Glutamatergic neuron (in vitro differentiated cells): ENCODE measurements at places on chromosomes 11 and 22.

DNA sequence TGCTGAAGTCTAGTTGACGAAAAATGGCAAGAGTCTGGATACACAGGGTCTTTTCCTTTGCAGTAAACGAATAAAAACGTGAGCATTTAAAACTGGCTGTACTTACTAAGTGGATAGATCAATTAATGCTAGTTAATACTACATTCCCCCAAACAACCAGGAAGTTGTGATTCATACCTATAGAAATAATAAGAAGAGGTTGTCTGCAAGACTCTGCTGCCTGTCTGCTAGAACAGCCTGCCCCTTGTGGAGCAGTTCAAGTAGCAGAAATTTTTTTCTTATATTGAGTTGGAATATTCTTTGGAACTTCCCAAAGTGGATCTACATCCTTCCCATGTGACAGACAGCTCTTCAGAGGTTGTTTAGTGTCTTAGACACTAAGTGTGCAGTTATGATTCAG lies 86.8 kb downstream of the TEAD1 start:
- DNase-seq, result no peak

GRCh38 chr11:6030708-6031405 lies at the start of gene OR56A1:
Gene OR56A1 (minus strand): TSS chr11:6030758. CDS start chr11:6027692, 3,066 bp downstream.
- DNase-seq, result no peak

DNA sequence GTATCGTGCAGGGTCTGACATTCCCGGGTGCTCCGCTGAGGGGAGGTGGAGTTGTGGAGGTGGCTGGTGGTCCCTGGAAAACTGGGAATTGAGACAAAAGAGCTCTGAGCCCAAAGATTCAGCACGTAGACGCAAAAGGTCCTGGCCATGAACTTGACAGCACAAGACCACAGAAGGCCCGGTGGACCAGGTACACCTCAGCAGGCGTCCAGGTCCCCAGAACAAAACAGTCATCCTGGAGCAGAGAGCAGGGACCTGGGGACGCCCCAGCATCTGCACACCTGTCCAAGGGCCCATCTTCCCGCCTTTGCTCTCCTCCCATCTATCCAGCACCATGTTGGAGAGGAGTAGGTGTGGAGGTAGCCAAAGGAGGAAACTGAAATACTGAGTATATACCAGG lies 13.8 kb upstream of the MB start:
- DNase-seq, result no peak

GRCh38 chr11:44037658-44037998 lies 10.2 kb upstream of the ACCSL start:
- DNase-seq, result no peak

GRCh38 chr11:108698844-108699642 lies 34.2 kb downstream of the DDX10 start:
- DNase-seq, result no peak

DNA sequence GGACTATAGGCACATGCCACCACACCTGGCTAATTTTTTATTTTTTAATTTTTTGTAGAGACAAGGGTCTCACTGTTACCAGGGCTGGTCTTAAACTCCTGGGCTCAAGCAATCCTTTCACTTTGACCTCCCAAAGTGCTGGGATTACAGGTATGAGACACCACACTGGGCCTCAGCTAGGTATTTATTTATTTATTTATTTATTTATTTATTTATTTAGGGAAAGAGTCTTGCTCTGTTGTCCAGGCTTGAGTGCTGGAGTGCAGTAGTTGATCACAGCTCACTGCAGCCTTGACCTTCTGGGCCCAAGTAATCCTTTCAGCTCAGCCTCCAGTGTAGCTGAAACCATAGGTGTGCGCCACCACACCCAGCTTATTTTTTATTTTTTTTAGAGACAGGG lies 43.2 kb downstream of the HORMAD2 start:
- DNase-seq, result no peak

DNA sequence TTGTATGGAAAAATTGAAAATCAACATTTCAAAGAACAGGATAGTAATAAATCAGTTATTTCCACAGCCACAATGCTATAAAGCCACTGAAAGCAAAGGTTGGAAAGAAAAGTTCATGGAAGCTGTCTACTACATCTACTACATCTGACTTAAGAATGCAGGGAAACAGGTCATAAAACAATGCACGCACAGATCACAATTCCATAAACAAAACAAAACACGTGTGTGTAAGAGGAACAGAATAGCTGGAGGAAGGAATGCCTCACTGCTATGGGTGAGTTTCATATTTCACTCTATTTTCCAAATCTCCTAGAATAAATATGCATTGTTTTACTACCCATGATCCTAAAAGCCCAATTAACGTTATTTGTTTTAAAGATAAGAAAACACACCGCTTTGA lies 66.3 kb downstream of the NCAPD3 start:
- no peak for DNase-seq

DNA sequence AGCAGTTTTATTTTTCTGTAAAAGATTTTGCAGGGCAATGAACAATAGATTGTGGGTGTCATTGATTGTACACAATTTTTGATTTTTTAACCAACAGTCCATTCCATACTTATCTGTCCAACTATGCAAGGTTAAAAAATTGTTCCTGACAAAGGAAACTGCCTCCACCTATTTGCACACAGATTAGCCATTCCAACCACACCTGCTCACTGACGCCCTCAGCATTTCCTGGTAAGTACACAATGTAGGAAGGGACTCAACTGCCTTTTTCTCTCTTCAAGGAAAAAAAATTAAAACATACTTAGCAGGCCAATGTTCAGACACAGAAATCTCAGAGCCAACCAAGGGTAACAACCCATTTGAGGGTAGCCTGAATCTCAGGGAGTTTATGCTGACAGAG lies 4.3 kb upstream of the FUT4 start:
- no peak for DNase-seq

GRCh38 chr22:26141831-26142230 lies 27.4 kb upstream of the SEZ6L start:
- DNase-seq, result no peak

- DNase-seq, result no peak
Measured at GRCh38 chr11:36874291-36874690, 276.3 kb upstream of the RAG2 start.

DNA sequence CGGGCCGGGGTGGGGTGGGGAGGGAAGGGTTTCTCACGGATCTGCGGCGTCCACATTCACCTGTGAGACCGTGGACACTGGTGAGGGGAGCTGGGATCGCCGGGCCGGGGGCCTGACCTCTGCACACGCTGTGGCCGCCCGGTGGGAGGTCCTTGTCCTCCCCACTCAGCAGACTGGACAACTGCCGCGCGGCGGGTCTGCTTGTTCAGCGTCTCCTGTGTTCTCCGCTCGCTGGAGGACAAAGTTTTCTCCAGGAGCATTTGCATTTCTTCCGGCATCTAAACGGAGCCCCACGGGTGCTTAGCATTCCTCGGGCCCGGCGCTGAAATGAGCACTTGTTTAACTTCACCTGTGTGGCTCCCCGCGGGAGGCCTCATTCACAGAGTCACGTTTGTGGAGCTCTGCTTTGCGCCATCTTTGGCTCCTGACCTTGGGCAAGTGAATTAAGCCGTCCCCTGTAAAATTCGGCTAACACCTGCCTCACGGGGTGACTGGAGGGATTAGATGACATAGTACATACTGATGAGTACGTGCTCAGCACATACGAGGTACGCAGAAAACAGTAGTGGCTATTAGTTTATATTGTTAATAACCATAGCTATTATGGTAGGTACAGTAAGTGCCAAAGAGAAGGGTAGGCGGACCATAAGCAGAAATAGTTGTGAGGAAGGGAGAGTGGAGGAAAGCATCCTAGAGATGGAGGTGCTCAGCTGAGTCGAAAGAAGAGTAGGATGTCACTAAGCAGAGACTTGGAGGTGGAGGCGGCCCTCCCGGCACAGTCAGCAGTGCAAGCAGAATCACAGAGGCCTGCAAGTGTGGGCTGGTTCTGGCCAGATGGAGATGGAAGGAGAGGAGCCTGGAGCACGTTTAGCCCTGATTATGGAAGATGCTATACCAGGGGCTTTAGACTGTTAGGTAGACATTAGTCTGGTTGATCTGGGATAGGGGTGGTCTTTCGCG lies 885 bp downstream of the TRMU start:
- DNase-seq, result peak; percentile 47

GRCh38 chr11:124276081-124276480 lies 19.9 kb downstream of the OR8G5 start:
- no peak for DNase-seq

DNA sequence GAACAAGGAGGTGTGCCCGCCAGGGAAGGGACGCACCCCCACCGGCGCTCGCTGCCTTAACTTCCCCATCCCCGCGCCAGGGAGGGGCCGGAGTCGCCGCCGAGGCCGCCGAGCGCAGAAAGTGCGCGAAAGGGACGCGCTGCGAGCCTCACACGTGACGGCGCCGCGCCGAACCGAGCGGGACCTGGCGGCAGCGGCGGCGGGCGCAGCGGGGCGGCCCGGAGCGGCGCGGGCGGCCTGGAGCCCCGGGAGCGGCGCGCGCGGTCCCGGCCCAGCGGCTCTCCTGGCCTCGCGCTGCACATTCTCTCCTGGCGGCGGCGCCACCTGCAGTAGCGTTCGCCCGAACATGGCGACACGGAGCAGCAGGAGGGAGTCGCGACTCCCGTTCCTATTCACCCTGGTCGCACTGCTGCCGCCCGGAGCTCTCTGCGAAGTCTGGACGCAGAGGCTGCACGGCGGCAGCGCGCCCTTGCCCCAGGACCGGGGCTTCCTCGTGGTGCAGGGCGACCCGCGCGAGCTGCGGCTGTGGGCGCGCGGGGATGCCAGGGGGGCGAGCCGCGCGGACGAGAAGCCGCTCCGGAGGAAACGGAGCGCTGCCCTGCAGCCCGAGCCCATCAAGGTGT lies at the start of gene SORL1:
Gene SORL1, plus strand, starts transcription at position 329 of the 623 bp plus-strand sequence. Its CDS starts 18 bp downstream, at position 347.
- peak; percentile 86 for DNase-seq

DNA sequence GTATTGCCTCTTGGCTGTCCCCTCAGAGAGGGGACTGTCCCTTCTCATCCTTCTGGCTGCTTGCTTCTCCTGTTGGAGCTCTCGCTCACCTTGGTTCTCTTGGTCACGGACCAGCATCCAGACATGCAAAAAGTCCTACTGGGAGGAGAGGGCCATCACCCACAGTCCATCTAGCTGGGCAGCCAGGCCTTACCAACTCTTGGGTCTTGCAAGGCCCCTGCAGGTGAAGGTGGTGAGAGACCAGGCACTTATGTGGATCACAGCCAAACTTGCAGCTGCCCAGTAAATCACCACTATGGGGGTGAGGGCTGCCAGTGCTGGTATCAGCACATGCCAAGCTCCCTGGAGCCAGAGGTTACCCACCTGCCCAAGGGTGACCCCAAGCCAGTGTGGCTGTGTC lies 36.3 kb downstream of the KCNQ1OT1 start:
- no peak for DNase-seq

DNA sequence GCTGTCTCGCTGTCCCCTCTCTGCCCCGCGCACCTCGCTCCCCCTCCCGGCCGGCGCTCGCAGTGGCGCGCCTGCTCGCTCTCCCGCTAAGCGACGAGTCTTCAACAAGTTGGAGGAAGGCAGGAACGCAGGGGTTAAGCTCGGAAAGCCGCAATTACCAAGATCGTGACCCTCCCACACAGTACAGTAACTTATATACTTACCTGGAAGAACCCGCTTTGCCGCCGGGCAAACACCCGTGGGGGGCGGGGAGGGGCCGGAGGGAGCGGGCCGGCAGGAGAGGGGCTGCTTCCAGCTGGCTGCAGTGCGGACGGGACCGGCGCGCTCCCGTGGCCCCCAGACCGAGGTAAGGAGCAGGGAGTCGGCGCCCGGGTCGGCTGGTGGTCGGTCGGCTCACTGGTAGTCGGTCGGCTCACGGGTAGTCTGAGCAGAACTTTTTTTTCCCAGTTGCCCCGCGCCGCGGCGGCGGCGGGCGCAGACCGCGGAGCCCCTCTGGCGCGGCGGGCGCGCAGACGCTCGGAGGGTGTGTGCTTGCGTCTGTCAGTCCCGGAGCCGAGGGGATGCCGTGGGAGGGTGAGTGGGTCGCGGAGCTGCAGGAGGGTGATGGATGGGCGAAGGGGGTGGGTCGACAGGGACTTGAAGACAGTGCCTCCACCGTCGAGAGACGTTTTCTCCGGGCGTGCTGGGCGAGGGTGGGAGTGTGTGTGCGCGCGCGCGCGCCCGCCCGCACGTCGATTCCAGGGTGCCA lies 101.2 kb upstream of the HSD17B12 start:
- DNase-seq, result peak; percentile 78

DNA sequence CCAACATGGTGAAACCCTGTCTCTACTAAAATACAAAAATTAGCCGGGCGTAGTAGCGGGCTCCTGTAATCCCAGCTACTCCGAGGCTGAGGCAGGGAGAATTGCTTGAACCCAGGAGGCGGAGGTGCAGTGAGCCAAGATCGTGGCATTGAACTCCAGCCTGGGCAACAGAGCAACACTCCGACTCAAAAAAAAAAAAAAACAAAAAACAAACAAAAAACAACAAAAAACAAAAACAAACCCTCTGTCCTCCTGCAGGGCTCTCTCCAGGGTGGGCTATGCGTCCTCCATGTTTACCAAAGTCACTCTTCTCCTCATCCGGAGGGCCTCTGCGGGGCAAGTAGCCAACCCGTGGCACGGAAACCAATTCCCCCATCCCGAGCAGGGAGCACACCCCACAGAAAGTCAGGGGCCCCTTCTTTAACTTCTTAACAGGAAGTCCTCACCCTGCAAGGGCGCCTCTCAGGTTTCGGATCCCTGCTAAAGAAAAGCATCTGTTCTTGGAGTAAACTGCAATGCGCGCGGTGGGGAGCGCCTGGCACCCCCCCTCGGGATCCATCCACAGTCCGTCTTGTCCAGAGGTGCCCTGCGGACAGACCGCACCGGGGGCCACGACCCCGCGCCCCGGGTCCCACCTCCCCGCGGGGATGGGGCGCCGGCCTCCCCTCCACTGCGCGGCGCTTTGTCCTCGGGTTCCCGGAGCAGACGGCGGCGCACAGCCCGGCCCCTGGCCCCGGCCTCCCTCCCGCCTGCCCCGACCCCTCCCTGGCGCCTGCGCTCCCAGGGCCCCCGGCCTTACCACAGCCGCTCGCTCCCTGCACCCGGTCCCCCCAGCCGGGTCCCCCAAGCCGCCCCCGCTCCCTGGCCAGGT lies 712 bp downstream of the CERK start:
- DNase-seq, result peak; percentile 74

GRCh38 chr11:20707876-20708275 lies 38.5 kb downstream of the NELL1 start:
- no peak for DNase-seq

- no peak for DNase-seq
Measured at GRCh38 chr11:107139396-107139795, 121.1 kb upstream of the GUCY1A2 start.

GRCh38 chr22:49487950-49488349 lies 339.7 kb downstream of the BRD1 start:
- DNase-seq, result no peak

DNA sequence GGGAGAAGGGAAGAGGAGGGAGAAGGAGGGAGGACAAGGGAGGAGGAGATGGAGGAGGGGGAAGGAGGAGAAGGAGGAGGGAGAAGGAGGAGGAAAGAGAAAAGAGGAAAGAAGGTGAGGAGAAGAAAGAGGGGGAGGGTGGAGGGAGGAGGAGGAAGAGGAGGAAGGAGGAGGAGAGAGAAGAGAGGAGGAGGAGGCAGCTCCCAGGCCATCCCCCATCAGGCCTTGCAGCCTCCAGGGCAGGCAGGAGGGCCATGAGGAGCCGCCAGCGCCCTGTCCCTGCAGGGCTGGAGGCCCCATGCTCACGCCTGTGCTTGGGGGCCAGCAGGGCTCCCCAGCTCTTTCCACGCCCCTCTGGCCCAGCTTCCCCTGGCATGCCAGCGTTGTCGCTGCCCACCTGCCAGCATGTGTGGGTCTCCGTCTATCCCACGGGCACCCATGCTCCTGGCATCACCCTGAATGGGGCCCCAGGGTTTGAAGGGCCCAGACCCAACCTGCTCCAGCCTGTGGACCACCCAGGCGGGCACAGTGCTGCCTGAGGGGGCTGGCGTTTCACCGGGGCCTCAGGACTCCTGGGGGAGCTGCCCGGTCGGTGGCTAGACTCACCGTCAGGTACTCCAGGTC lies 5.2 kb downstream of the TSPAN32 start:
- no peak for DNase-seq

GRCh38 chr11:65879617-65880016 lies at the start of gene CTSW:
Gene CTSW (plus strand): TSS chr11:65879837. CDS start chr11:65879855, 18 bp downstream.
- no peak for DNase-seq
